ENCODE measurements at places on chromosomes 3 and 15.

DNA sequence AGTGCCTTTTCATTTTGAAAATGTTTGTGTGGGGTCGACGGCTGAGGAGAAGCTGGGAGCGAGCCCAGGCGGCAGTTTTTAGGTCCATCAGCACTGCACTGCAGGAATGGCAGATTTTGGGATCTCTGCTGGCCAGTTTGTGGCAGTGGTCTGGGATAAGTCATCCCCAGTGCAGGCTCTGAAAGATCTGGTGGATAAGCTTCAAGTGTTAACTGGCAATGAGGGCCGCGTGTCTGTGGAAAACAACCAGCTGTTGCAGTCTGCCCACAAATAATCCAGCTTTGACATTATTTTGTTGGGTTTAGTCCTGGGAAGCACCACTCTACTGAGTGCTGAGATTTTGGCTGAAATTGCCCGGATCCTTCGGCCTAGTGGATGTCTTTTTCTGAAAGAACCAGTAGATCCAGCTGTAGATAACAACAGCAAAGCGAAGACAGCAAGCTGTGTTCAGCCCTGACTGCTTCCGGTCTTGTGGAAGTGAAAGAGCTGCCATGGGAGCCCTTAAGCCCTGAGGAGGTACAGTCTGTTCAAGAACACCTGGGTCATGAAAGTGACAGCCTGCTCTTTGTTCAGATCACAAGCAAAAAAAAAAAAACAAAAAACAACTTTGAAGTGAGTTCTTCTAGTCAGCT lies 13.1 kb upstream of the ANP32A start:
- peak; percentile 35 for ATAC-seq

GRCh38 chr3:100869787-100870186 lies 123.4 kb downstream of the ABI3BP start:
- no peak for ATAC-seq

DNA sequence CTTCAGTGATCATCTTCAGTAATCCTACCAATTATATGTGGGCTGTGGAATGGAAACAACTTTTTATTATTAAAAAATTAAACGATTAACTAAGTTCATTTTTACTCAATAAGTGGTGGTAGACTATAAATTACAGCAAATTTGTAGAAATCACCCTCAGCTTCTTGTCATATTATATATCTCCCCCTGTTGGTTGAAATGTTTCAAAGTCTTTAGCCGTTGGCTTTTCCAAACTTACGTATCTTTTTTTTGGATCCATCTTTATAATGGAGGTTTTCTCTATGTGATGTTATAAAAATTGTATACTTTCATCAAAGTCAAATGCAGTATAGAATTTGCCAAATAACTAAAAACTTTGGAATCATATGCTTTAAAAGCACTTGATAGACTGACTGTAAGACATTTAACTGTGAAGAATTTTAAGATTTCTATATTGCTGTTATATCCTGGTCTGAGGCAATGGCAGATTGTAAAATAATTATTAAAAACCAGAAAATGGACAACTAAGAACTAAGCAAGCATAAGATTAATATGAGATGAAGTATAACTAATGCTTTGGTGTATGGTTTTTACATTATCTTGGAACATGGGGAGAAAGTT lies 44.7 kb downstream of the ATP11B start:
- no peak for ATAC-seq

- ATAC-seq: no peak
Observed at GRCh38 chr3:114011059-114011797, 45.1 kb downstream of the CCDC191 start.

DNA sequence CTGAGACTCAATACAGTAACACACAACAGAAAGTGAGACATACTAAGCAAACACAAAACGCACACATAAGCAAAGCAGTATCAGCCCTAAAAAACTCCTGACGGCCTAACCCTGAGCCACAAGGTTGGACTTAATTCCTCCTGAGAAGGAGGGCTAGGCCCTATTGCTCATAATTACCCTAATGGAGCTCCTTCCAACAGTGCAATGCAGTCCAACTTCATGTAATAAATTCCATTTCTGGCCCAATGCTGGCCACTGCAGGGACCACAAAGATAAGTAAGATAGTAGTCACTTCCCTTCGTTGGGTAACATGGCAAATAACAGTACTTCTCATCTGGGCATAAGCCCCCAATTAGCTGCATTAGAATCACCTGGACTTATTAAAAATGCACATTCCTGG lies 4.2 kb downstream of the VPS39 start:
- no peak for ATAC-seq

- no peak for ATAC-seq
Observed at GRCh38 chr15:53833134-53833624, 73.7 kb upstream of the WDR72 start.

- ATAC-seq: no peak
Observed at GRCh38 chr15:47908950-47909670, 191.8 kb downstream of the SEMA6D start.

- no peak for ATAC-seq
Observed at GRCh38 chr15:34708422-34708821, 46.4 kb downstream of the GJD2 start.

DNA sequence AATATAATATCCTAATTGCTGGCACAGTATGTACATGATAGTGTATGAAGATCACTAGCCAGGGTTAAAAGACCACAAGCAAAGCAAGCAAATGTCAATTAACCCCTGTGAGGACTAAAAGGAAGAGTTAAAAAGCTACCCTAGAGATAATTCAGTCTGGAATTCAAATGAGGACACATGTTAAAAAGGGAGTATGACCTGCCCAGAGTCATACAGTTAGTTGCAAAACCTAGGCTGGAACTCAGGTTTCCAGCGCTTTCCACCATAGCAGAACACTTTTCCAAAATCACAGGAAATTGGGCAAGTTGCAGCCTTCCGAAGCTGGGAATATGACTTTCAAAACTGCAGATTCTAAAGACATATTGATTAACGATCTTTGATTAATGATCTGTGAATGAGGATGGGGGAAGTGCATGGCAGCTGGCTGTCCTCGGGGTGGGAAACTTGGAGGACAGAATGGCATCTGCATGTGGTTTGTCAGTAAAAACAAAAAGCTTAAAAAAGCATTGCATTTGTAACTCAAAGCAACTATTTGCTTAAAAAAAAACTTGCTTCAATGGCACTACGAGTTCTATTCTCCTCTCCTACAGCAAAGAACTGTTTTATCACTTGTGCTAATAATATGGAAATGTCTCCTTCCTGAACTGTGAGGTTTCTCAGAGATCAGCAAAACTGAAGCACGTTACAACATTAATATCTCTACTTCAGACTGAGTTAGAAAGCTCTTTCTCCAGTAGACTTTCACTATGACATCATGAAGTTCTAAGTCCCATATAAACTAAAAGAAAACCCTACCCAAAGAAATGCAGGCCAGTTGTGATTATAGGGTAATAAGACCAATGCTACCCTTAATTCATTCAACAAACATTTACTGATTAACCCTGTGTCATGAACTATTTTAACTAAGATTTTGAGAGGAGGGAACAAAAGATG lies 46.2 kb downstream of the IGSF11 start:
- ATAC-seq: no peak
